ENCODE measurements at places on chromosomes 1 and 21.

DNA sequence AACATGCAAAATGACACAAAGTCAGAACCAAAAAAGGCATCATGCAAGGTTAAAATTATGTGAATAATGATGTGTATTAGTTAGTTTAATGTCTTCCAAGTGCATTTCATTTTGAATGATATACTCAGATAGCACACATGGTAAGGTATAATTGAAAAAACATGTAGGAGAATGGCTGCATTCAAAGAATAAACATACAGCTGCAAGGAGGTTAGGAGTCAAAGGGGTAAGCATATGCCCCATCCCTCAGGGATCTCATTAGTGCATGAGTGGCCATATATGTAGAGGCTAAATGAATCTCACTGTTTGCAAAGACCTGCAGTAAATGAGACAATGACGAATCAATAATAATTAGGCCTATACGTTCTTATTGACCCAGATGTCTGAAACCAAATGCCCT is 179.7 kb upstream of the HOOK1 start:
- no peak for DNase-seq

- no peak for DNase-seq
Measured at GRCh38 chr1:17581389-17582123, 42.1 kb downstream of the ARHGEF10L start.

DNA sequence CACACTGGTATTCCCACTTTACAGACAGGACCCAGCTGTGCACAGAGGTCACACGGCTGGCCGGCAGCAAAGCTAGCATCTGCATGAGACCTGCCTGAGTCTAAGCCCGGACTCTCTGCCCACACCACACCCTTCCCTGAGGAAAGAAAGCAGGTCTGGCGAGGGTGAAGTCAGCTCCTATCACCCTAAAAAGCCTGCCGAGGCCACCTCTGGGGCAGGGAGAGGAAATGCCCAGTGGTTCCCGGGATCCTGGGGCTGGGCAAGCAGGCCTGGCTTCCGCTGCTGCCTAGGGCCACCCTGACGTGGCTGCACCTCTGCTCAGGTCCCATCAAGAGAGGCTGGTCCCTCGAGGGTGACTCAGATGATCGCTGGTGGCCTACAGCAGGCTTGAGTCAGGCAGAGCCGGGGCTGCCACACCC is 42.2 kb downstream of the RAP1GAP start:
- no peak for DNase-seq

GRCh38 chr1:227521782-227522181 is 41.6 kb upstream of the ZNF678 start:
- no peak for DNase-seq

- DNase-seq: no peak
Measured at GRCh38 chr1:167206166-167206835, 14.4 kb upstream of the POU2F1 start.

DNA sequence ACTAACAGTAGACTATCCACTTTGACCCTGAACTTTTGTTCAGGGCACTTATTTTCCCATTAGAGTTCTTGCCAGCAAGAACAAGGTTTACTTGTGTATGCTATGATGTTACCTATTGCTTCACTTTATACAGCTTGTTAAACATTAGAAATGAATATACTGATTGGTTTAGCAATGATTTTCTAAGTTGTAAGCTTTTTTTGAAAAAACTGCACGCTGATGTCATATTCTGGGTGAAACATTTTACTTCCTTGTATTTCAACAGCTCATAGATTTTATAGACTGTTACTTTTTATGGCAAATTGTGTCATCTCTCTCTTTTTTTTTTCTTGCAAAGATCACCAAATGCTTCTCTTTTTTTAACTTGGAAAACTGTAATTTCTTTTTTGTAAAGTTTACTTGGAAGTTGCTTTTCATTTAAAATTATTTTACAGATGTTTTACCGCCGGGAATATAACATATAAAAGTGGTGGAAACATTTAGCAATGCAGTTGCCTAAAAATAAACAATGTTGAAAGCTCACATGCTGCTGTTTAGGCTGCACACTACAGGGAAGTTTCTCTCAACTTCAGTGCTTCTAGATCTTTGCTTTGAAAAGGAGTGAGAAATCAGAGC is 215.3 kb upstream of the NFIA start:
- DNase-seq: no peak

GRCh38 chr1:115184951-115185331 is 95.6 kb upstream of the TSPAN2 start:
- DNase-seq: no peak

- no peak for DNase-seq
Measured at GRCh38 chr1:210362526-210362925, 33.8 kb downstream of the HHAT start.

DNA sequence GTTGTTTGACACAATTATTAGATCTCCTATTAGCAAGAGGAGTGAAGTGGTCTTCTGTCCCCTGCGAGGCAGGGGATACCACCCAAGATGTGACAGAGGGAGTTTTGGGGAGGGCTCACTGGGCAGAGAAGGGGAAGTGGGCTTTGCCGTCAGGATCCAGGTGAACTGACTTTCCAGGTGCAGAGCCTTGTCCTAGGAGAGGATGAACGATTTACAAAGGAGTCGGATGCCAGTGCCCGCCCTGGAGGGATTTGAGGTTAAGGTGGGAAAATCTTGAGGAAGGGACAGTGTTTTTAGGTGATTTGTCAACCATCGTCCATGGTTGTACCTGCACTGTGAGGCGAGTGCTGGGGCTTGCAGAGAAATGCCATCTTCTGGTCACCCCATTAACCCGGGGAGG is 201.0 kb downstream of the CAMTA1 start:
- DNase-seq: no peak

GRCh38 chr1:184825571-184825970 is 70.9 kb upstream of the EDEM3 start:
- no peak for DNase-seq

- no peak for DNase-seq
Measured at GRCh38 chr1:54024358-54024757, 6.4 kb upstream of the LDLRAD1 start.

DNA sequence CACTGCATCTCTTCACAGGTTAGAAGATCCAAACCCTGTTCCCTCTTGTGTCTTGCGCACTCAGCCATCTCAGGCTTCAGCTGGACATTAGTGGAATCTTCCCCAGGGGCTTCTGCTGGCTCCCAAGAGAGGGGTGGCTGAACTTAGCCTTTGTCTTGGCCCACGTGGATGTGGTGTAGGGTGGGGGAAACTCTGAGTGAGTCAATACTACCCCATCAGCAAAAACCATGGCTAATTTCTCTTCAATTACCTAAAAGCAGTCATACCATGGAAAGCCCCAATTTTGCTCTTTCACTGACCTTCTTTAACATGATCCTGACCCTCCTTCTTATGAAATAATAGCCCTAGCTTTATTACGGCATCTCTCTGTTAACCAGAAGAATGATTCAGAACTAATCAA is 72.5 kb upstream of the RAB3GAP2 start:
- DNase-seq: no peak

GRCh38 chr21:35002879-35003722 is 46.0 kb downstream of the RUNX1 start:
- DNase-seq: no peak

DNA sequence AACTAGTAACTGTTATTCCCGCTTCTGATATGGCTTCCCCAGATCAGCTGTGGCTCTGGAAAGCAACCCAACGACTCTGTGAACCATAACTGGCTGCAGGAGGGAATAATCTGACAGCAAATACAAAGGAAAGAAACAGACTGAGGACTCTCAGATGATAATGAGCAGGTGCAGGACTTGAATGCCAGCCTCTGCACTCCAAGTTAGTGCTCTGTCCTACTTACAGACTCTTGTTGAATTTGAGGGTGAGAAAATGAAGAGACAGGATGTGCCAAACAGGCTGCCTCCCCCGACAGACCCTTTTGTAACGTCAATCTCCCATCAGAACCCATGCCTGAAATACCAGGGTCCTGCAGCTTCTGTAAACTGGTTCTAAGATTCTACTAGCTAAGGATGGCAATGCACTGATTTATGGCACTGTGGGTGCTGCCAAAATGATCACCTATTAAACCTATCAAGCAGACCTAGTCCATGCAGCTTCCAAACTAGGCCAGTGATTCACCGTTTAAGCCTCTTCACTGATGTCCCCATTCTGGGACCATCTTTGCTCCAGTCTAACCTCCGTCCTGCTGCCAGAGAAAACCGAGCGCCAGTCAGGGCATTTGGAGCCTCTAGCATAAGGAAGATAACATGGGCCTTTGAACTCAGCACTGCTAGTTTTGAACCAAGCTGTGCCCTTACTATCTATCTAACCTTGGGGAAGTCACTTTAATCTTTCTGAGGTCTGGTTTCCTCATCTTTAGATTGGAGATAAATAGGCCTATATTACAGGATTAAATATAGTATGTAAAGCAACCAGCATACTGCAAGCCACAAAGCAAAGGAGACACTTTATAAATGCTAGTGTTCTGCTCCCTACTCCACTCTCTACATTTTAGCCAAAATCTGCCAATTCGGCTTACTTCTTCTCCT is 4.8 kb downstream of the MKNK1 start:
- DNase-seq: no peak

- DNase-seq: no peak
Measured at GRCh38 chr1:94708811-94709210, 111.3 kb upstream of the SLC44A3 start.

GRCh38 chr1:61490924-61491323 is 234.0 kb downstream of the TM2D1 start:
- no peak for DNase-seq

GRCh38 chr1:64098846-64099582 is 104.4 kb upstream of the UBE2U start:
- DNase-seq: no peak

- DNase-seq: no peak
Measured at GRCh38 chr1:21655748-21656147, 13.4 kb downstream of the RAP1GAP start.

- no peak for DNase-seq
Measured at GRCh38 chr1:60950224-60951063, 131.9 kb upstream of the NFIA start.

DNA sequence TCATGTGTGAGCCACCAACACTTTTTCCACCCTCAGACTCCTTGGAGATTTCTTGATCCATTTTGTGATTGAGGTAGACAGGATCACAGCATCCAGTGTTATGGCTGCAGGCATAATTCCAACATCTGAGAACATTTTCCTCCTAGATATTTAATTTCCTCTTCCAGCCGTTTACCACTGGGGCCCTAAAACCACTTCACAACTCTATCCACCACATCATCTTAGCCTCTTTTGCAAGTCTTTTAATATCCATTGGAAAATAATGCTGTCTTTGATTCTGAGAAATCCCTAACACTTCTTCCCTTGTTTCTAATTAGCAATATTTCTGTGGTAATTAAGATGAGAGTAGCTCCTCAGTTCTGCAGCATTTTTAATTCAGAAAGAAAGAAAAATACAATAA is 190.1 kb downstream of the TNR start:
- no peak for DNase-seq

- no peak for DNase-seq
Measured at GRCh38 chr1:52239708-52240001, 97.8 kb downstream of the ZFYVE9 start.

DNA sequence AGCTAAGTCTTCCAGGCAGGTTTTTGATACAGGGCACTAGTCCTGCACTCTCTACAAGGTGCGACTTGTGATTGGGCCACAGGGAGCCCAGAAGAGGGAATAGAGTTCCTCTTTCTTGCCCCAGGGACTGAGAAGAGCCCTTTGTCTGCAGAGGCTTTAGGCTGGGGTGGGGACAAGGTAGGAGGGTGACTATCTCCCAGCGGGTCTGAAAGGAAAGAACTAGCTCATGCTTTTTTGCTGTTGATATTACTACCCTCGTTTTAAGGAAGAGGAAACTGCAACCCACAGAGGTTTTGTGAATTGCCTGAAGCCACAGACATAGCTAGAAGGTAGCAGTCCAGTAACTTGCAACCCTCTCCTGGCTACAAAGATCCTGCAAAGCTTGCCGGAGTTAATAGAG is 615.2 kb downstream of the MATN1 start:
- no peak for DNase-seq

DNA sequence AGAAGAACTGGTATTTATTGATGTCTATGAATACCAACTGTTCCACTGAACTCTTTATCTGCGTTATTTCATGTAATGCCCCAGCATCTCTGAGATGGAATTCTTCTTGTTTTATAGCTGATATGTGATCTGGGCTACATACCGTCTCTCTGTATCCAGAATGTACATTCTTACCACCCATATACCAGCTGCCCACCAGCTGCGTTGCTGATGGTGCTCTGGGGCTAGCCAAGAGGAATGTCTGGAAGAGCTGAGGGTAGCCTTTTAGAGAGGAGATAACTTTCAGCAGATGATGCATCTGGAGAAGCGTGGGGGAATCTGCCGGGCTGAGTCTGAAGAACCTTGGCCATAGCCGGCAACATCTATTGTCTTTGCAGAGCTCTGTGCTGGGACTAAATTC is 137.5 kb downstream of the RYR2 start:
- no peak for DNase-seq

- DNase-seq: no peak
Measured at GRCh38 chr1:59331686-59332620, 35.1 kb downstream of the FGGY start.

- DNase-seq: no peak
Measured at GRCh38 chr1:196114193-196114592, 494.0 kb downstream of the KCNT2 start.

GRCh38 chr1:54275349-54275748 is 75.4 kb downstream of the MRPL37 start:
- DNase-seq: no peak

DNA sequence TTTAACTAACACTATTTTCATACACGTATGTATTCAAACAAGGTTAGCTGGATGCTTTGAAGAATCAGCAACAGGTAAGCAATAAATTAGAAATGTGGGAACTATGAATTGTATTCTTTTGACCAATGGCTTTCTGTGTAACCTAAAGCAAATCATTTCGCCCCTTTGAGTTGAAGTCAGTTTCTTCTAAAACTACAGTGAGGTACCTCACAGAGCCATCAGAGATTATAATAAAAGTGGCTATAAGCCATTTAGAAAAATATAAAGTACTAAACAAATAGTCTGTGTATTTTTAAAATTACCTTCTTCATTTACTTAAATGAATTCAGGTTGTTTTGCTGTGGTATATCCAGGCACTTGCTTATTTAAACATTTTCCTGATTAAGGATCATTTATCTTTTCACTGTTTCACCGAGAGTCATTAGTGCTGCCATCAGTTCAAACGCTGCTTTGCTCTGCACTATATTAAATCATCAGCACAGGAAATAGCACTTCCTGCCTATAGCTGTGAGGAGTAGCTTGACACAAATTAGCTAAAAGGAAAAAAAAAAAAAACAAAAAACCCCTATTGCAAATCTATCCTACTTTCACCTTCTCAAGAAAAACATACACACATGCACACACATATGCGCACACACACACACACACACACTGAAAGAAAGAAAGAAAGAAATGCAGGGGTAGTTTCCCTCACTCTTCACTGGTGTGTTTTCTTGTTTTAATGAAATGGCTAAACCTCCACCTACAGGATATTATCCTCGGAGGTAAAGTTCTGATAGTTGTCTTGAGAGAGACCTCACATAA is 39.8 kb upstream of the C1orf105 start:
- DNase-seq: no peak

GRCh38 chr1:3654549-3655281 is 2.4 kb downstream of the TP73 start:
- no peak for DNase-seq

- DNase-seq: no peak
Measured at GRCh38 chr1:165228111-165228655, 128.3 kb downstream of the LMX1A start.

GRCh38 chr1:170225781-170226530 is 80.2 kb downstream of the NTMT2 start:
- DNase-seq: no peak

- no peak for DNase-seq
Measured at GRCh38 chr21:46154155-46154954, 1.0 kb downstream of the FTCD start.

GRCh38 chr21:42314616-42315295 is 453 bp downstream of the TFF3 start:
- DNase-seq: no peak

Data from cortex of kidney (tissue), 1 donor.